ENCODE measurements at places on chromosomes 5 and 9.

DNA sequence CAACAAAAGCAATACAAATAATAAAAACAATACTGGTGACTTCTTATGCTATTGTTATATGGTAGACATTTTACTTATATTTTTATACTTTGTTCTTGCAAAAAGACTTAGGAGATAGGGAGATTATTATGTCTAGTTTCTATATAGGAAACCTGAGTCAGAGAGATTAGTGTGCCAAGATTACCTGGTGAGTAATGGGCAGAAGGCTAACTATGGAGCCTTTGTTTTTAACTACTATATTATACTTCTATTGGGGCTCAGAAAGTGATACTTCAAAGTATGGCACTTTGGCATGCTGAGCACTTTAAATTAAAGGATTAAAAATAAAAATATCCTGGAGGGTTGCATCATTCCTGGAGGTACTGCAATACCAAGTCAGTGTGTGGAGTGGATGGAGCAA is 117.5 kb upstream of the CLINT1 start:
- no peak for DNase-seq

DNA sequence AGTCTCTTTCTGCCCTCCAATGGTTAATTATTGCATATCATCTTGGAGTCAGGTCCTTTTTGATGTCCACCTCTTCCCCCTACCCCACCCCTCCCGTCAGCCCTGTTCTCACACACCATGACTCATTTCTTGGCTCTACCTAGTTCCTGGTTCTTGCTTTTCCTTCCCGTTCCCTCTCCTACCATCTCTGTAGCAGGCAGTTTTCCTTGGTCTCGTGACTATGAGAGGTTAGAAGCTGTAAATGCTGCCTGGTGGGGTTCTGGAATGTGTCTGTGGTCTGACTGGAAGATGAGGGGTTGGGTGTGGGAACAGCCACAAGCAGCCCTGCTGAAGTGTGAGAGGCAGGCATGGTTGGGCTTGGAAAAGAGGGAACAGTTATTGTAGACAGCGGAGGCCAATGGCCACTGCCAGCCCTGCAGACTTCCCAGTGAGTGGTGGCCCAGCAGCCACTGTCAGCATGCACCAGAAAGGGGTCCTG is 18.2 kb downstream of the SLC22A5 start:
- DNase-seq: no peak

- DNase-seq: peak; percentile 43
Measured at GRCh38 chr5:9924614-9925013, 294.5 kb upstream of the TAS2R1 start.

DNA sequence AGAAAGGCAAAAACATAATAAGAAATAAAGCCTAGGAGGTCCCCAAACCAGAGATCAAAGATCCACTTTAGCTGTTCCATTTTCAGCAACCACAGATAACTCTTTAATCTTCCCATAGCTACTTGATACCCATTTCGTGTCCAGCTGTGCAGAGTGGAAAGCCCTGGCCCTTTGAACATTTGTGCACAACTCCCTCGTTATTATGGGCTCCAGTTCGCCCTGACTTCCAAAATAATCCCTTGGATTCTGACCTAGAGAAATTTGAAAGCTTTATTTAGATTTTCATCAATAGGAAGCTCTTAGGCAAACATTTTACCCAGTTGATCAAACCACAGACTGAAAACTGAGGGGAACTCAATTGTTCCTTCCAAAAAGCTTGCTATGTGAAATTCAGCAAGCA is 4.8 kb downstream of the MYOT start:
- no peak for DNase-seq

DNA sequence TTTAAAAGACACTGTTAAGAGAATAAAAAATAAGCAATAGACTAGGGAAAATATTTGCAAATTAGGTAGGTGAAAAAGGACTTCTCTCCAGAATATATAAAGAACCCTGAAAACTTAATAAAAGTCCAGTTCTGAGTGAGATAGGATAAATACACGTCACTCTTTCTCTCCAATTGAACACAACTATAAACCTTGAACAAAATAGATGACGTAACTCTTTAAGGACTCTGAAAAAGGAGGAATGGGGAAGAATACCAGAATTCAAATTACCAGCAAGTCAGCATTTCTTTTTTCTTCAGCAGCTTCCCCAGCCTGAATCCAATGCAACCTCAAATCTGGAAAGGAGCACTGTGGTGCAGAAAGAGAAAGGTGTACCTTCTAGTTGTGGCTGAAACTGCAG is 6.8 kb upstream of the WDR41 start:
- no peak for DNase-seq

Data from SIG-M5 (cell line).